Astrocyte (in vitro differentiated cells and primary cell): ENCODE measurements at places on chromosomes 7 and 10. TPM values are rescaled to one million over a fixed set of nuclear protein-coding genes. Genes with fewer than 3 reads are reported as not detected.

GRCh38 chr7:148579366-148579765 is 11.2 kb upstream of the C7orf33 start:
- DNase-seq: no peak

DNA sequence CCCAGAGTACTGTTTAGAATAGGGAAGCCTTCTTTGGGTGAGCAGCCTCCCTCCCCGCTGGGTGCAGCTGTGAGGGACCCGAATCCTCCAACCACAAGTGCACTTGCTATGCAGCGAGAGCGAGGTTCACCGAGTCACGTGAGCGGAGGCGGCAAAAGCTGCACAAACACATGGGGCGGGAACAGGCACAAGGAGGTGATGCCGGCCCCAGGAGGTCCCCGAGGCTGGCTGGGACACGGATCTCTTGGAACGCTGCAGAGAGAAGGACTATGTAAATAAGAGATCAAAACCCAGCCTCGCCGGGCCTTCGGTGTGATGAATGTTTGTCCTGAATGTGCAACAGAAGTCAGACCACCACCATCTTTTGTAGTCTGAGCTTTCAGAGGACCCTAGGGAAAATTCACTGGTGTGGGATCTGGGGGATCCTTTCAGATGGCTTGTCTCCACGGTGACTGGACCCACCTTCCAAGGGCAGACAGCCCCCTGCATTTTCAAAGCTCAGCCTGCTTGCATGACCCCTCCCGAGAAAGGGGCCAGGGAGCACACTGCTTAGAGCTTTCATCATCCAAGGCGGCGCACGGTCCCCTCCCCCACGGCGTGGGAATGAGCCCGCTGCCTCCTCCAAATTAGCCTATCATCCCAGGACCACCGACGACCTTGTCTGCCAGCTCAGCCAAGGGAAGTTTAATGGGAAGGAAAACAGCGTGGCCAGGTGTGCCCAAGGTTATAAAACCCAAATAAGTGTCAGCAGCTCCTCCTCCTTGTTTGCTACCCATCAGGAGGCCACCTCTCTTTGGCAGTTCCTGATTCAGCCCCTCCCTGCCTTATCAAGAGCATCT is 327.7 kb downstream of the CXCL12 start:
- no peak for DNase-seq

- no peak for DNase-seq
Measured at GRCh38 chr10:123635131-123635530, 31.0 kb upstream of the GPR26 start.

GIGYF1 gene
- 21.3 and 23.2 TPM in 2 replicates for total RNA-seq
